ENCODE measurements at places on chromosomes 2 and 18.

- DNase-seq: no peak
Measured at GRCh38 chr2:156332284-156332533, 312 bp downstream of the NR4A2 start.

DNA sequence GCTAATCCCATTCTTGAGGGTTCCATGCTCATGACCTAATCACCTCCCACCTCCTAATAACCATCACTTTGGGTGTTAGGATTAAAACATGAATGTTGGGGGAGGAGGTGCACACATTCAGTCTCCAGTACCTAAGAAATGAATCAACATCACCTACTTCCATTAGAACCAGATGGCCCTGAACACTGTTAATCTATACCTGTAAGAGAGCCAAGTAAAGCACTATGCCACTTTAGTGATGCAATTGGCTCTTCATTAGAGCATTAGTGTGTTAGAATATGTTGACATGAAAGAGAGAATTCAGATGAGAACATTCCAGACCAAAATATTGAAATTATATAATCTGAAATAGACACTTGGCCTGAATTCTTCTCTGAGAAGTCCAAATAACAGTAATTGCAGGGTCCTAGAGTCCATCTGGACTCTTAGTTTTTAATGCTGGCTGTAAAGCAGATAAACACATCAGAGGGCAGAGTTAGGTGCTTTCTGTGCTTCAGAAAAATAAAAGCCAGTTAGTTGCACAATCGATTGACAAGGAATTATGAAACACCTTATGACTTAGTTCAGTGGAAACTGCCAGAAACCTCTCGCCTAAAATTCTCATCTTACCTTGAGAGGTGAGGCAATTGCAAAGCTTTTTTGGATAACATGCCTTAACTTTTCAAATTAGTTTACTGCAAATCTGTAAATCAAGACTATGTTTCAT, 923.7 kb downstream of the SLC4A3 start:
- DNase-seq: no peak

GRCh38 chr2:45255563-45255962, 246.3 kb upstream of the SIX2 start:
- DNase-seq: no peak

GRCh38 chr2:11433822-11434221, 32.1 kb downstream of the E2F6 start:
- no peak for DNase-seq

DNA sequence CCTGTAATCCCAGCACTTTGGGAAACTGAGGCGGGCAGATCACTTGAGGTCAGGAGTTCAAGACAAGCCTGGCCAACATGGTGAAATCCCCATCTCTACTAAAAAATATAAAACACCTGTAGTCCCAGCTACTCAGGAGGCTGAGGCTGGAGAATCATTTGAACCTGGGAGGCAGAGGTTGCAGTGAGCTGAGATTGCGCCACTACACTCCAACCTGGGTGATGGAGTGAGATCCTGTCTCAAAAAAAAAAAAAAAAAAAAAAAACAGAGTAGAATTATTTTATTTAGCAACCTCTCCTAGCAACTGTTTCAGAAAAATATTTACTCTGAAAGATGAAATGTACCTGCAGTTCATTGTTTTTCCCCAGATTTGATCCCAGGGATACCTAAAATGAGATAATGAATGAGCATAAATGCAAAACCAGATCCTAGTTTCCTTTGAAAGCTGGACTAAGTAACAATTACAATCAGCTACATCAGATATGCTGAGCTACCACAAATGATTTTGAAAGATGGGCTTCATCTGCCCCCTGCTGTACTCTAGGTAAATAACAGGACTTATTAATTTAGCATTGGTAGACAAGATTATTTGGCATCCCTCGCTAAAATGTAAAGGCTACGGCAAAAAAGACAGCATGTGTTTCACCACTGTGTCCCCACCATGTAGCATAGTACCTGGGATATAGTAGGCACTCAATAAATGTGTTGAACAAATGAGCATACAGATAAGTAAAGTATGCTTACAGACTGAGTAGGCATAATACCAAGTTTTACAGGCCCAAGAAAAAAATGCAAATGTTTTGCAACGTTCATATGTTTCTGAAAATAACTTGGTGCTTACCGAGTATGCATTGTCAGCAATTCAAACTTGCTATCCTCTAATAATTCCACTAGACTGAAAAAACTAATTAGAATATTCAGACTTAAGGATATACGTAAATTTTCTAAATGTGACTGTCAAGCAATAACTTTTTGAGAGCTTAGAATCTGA, 102.5 kb downstream of the ATL2 start:
- no peak for DNase-seq

DNA sequence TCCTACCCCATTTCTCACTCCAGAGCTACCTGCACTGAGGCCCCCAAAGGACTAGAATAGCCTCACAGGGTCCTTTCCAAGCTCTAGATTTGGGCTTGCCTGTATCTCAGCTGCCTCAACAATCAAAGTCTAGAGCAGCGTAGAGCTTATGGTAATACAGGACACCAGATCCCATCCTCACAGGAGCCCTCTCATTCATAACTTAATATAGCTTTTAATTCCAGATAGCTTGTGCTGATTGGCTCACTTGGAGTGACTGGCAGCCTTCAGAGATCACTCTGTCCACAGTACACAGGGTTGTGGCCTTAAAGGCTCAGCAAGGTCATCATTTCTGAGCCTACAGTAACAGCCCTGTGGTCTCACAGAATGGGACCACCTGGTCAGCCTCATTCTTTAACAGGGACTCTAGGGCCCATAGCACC, 51.4 kb downstream of the ZFP36L2 start:
- DNase-seq: no peak

DNA sequence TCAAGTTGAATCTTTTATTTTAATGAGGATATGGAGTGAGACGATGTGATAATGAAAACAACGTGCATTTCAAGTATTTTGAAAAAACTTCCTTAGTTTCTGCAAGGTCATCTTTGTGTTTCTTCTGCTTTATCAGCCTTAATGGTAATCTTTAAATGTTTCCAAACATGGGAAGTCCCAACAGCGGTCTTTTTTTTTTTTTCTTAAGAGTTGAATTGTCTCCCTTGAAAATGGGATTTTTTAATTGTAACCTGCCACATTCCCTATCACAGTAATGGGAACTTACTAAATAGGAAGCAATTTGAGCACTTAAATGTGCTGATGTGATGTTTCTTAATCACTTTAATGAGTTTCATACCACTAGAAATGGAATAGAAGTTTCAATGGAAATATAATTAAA, 45.8 kb downstream of the ATIC start:
- no peak for DNase-seq

GRCh38 chr2:794554-795241, 117.5 kb upstream of the TMEM18 start:
- peak; percentile 73 for DNase-seq

GRCh38 chr2:217551252-217551899, 451.4 kb downstream of the TNS1 start:
- no peak for DNase-seq

DNA sequence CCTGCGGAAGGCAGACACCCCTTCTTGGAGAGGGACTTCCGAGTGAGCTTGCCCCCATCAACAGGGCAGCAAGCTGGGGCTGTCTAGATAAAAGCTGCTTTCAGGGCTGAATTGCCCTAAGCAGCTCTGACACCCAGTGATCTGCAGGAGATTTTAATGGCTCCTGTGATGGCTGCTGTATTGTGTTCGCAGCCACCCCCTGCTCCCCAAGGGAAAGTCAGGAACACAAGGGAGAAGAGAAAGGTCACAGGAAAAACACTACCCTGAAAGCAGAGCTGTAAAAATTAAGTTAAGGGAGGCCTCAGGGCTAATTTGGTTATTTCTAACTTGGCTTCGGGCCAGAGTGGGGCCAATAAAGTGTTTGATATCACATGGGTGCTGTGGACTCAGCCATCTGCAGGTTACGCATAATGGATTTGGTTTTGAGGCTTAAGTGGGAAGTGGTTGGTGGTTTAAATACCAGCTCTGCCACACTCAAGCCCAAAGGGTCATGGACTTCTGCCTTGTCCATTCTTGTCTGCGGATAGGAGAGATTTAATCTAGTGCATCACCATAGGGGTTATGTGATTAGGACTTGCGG, 147.6 kb downstream of the CLIP4 start:
- DNase-seq: no peak

- DNase-seq: no peak
Measured at GRCh38 chr2:118310681-118311429, 222.6 kb downstream of the INSIG2 start.

- no peak for DNase-seq
Measured at GRCh38 chr2:156803243-156803642, 367.1 kb downstream of the GPD2 start.

GRCh38 chr18:62682371-62682770, 33.0 kb upstream of the PHLPP1 start:
- DNase-seq: no peak
